ENCODE measurements at places on chromosomes 7 and 10.

- DNase-seq: no peak
These were observed 159.2 kb downstream of the KCNMA1 start for GRCh38 chr10:77478247-77478961.

DNA sequence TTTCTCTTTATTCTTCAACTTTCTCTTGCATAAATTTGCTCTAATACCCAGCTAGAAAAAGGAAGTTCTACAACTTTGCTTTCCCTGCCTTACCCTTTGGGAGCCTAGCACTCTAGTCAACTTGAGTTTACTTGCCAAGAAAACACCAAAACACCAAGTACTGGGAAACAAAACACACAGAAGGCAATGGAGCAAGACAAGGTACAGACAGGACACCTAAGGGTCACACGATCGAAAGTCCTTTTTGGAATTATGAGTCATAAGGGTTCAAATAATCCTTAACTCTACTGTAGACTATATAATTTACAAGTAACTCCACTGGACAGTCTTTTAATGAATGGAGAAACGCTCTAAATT, 42.6 kb upstream of the ANAPC16 start:
- no peak for DNase-seq

- no peak for DNase-seq
These were observed 230.5 kb upstream of the TMEM229A start for GRCh38 chr7:124263232-124263827.

DNA sequence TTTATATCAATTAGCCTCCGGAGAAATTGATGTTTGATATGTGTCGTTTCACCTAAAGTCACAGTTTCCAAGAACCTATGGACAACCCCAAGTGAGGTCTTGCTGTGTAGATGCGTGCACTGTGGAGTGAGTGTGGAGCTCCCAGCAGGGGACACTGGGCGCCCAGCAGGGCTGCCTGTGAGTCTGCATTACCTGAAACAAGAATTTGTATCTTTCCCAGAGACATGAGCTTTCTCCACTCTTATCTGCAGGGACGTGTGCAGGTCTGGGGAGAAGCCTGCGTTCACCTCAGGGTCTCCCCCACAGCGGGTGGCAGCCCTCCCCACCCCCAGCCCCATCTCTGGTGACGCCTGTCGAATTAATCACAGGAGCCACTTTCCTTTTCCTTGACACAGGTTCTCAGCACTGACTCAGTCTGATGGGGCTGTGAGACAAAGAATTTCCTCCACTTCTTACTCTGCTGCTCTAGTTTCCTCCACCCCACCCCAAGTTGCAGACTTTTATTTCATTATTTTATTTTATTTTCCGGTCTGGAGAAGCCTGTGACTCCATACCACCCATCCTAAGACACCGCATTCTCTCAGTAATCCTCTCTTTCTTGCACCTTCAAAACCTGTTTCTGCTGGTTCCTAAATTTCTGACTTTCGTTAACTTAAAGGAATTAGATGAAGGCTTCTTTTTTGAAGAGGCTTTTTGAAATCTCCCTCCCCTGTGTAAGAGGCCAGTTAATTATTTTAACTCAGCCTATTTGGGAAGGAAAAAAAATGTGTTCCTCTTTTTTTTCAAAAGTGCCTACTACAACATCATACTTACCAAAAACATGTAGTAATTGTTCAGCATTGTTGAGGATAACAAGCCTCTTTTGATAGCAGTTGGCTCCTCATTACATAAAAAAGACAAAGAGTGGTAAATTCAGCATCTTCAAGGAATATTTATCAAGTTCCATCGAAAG, 17.0 kb upstream of the INSIG1 start:
- no peak for DNase-seq

DNA sequence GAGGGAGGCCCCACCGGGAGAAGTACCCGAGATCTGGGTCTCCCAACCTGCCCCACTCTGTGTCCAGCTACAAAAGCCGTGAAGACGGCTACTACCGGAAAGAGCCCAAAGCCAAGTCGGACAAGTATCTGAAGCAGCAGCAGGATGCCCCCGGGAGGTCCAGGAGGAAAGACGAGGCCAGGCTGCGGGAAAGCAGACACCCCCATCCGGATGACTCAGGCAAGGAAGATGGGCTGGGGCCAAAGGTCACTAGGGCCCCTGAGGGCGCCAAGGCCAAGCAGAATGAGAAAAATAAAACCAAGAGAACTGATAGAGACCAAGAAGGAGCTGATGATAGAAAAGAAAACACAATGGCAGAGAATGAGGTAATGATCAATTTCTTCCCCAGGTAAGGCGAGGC, 59.1 kb upstream of the PDCD4 start:
- no peak for DNase-seq

DNA sequence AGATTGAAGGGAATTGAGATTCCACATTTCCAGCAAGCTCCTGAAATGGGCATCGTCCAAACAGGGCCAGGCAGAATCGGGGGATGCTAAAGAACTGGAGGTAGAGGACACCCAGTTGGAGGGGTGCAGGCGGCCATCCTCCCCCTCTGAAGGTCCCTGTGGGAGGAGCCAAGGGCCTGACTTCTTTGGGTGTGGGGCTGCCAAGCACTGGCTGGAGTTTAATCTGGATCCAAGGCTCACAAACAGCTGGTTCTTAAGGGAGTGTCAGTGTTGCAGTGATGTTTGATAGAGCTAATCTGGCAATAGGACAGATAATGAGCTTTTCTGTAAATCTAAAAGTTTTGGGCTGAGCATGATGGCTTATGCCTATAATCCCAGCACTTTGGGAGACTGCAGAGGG, 20.8 kb downstream of the TSPAN14 start:
- DNase-seq: no peak

DNA sequence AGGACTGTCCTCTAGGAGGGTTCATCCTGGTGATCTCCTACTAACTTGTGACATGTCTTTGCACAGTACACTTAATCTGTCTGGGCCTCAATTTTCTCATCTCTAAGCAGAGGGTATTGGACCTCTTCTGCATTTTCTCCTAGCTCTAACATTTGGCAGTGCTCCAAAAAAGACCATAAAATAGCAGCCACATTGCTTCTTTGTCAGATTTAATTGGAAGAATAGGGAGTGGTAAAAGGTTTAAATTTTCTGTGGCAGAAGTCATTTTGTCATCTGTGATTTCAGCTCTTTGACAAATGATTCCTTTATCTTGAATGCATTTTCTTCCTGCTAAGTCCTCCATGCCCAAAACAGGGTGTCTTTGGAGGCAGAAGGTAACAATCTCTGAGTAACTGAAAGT, 289.9 kb upstream of the LRGUK start:
- DNase-seq: no peak

DNA sequence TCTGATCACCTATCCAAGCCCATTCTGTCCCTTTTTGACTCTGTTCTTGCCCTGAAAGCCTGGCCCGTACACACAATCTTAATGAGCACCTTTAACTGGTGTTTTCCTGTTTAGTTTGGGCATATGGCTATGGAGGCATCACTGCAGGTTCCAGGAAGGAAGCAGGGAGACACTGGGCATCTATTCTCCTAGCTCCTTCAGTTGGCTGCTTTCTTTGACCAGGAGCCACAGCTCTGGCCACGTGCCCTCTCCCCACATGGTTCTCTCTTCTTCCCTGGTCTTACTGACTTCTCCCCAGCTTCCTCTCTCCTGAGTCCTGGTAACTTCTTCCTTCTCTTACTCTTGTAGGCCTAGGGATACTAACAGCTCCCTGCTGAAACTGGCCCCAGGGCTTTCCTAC, 144.4 kb downstream of the CREB5 start:
- DNase-seq: no peak

DNA sequence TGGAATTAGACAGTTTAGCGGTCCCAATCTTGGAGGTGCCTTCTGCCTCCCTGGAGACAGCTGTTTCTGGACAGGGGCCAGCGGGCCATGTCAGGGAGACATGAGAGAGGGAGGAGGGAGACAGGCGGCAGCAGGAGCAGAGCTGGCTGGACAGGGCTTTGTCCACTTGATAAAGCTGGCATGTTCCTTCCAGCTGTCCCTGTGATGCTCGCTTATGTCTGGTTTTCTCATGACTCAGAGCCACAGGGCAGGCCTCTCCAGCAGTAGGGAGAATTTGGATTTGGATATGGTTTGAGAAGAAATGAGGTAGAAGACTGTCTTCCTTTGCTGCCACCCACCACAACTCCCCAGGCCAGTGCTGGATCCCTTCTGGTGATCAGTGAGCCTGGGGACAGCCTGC, 51.7 kb upstream of the SORCS3 start:
- DNase-seq: no peak

DNA sequence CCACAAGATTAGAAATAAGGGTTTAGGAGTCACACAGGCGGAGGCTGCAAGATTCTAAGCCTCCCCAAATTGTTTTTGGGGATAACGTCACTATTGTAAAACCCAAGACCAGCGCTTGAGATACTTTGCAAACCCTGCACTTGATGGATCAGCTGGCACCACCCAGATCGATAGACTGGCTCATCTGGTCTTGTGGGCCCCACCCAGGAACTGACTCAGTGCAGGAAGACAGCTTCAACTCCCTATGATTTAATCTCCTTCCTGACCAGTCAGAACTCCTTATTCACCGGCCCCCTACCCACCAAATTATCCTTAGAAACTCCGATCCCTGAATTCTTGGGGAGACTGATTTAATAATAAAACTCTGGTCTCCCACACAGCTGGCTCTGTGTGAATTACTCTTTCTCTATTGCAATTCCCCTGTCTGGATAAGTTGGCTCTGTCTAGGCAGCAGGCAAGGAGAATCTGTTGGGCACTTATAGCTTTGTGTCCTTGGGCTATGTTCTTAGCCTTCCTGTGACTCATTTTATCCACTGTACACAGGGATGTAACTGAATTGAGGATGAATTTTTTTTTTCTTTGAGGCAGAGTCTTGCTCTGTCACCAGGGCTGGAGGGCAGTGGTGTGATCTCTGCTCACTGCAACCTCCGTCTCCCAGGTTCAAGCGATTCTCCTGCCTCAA, 64.4 kb upstream of the CARD11 start:
- no peak for DNase-seq

DNA sequence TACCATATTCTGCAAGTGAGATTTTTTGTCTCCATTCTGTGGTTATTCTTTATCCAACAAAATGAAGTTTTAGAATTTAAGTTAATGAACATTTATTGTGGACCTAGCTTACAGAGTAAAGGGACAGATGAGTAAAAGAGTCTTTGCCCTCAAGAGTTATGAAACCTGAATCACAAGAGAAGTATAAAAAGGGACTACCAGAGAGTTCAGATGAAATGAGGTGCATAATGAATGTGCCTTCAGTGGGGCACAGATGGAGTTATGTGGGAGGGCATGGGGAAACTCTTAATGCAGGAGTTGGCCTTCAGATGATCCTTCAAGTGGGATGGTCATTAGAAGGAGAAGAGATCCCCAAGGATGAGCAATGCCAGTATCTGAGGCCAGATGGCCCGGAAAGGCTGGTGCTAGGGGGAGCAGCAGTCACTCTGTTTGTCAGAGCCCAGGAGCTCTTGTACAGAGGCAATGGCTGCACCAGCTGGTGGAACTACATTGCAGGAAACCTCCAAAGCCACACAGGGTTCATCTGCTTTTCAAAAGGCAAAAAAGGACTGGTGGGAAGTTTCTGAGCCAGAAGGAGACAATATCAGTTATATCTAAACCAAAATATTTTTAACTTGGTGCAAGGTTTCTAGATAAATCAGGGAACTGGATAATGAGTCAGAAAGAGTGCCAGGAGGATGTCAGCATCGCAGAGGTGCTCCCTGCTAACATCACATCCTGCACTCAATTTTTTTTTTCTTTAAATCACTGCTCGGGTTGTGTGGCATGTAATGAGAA, 162.0 kb downstream of the KLF6 start:
- DNase-seq: peak; percentile 5

DNA sequence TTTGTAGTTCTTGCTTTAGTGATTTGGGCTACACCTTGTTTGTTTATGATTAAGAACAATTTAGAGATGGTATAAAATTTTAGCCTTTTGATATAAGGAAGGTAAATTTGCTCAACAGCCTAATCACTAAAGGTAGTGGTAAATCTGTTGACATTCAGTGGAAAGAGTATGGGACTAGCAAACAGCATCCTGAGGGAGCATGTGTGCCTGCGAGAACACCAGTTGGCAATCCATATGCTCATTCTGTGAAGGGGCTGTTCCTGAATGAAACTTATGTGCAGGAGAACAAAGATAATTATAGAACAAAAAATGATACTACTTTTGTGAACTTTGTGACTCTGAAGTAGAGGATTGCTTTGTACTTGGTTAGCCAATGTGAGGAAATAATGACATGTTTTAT, 44.0 kb downstream of the CAPZA2 start:
- no peak for DNase-seq

- DNase-seq: no peak
These were observed 162.1 kb upstream of the FOXK1 start for GRCh38 chr7:4519819-4520520.

DNA sequence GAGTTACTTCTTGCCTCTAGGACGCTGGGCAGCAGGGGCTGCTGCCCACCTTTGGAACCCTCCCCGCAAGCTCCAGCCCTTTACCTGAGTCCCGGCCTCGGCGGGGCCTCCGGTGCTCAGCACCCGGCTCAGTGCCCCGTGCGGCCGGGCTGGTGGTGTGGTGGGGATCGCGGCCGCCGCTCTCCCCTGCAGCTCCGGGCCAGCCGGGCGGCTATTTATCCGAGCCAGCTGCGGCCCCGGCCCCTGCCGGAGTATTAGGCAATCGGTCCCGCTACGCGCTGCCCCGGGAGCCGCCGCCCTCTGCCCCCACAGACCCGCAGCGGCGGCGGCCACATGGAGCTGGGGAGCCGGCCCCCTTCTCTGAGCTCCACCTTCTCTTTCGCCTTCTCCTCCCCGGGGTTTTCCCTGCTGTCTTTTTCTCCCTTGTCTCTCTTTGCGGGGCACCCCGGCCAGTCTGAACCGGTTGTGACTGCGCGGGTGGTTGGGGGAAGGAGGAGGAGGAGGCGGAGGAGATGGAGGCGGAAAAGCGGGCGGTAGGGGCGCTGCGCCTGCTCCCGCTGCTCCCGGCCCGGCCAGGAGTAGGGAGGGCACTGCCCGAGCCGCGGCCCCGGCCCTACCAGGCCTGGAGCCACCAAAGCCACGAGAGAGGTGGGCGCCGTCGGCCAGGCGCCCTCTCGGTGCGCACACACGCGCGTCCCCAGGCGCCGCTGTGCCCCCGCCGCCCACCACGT, at the start of gene SLC16A9:
SLC16A9 (minus strand) TSS at position 456 of the 731 bp plus-strand sequence. CDS start 25,559 bp downstream, outside the sequence.
- no peak for DNase-seq

- no peak for DNase-seq
These were observed 316.8 kb upstream of the STEAP1 start for GRCh38 chr7:89837515-89837914.
